ENCODE measurements at places on chromosomes 4 and X.

DNA sequence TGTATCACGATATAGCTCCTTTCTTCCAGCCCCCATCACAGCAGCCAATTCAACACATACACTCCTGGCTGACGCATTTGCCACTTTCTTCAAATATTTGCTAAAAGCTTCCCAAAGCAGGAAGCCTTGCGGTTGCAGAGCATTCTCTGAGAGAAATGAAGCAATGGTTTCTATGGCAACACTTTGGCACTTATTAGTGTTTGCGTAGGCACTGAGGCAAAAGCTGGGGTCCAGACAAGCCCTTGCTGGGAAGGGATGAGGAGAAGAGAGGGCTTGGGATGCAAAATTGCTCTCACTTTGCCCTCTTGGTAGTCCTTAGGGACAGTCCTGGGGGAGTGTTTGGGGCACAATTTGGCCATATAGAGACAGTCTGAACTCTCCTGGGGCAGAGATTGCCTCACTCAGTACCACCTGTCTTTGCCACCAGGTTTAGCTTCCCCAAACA, 55.0 kb upstream of the PAK3 start:
- DNase-seq = no peak

DNA sequence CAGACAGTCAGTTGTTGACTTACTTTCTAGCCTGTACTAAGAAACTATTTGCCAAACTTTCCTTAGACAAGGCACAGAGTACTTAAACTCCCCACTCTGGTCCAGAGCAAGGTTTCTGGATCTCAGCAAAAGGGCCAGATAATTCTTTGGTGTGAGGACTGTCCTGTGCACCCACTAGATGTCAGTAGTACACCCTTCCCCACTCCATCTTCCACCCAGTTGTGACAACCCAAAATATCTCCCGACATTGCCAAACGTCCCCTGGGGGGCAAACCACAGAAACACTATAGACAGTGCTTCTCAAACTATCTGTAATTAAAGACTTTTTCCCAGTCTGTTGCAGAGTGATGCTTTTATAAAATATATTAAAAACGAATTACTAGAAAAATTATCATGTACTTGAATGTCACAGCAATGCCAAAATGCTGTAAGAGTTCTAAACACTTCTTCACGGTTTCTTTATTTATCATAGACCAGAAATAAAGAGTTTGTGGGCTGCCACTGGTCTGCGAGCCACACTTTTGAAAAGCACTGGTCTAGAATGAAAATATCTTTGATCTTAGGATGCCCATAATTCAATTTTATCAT, 203.5 kb downstream of the PRDM5 start:
- no peak for DNase-seq

GRCh38 chrX:9757366-9757765, 8.3 kb downstream of the GPR143 start:
- no peak for DNase-seq

DNA sequence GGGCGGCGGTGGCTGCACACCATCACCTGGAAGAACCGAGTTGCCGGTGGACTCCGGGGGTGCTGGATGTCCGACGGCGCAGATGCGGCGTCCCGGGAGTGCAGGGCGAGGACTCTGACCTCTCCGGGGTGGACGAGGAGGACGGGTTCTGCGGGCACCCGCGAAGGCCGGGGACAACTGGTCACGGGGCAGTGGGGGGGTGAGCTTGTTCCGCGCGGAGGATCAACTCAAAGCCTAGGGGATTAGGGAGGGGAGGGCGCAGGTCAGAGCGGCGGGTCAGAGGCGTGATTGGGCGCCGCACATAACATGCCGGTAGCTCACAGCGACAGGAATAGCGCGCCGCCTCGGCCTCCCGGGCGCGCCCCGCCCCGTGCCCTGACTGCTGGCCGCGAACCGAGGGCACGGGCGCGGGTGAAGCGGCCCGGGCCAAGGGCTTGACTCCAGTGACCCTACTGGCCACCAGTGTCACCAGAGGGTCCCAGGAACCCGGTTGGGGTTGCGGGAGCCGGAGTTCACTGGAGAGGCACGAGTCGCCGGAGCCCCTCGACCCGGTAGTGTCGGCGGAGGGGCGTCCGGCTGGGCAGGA, at the start of gene KLHL34:
KLHL34 (minus strand) TSS at position 179 of the 586 bp plus-strand sequence. CDS start 542 bp downstream, outside the sequence.
- DNase-seq = peak; percentile 58

DNA sequence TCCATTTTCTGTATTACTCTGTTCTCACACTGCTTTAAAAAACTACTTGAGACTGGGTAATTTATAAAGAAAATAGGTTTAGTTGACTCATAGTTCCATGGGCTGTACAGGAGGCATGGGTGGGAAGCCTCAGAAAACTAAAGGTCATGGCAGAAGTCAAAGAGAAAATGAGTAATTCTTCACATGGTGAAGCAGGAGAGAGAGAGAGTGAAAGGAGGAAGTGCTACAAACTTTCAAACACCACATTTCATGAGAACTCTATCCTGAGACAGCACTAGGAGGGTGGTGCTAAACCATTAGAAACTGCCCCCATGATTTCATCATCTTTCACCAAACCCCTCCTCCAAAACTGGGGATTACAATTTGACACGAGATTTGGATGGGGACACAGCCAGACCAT, 108.0 kb upstream of the PBDC1 start:
- DNase-seq = no peak

DNA sequence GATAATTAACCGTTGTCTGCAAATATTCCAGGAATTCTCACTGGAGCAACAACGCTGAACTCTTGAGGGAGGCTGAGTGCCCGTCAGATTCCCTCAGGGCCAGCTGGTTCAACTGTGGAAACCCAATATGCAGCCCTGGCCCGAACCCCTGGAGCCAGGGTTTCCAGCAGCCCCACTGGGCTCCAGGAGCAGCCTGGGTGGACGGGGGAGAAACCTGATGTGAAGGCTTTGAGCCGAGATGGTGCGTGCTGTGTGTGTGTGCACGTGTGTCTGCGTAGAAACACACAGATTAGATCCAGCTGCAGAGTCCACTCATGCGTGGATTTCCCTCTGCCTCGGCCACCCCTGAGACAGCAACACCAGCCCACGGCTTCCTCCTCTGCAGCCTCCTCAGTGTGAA, 19.4 kb upstream of the SLC25A6 start:
- peak; percentile 58 for DNase-seq

GRCh38 chr4:177079327-177079726, 230.3 kb upstream of the NEIL3 start:
- DNase-seq = no peak

GRCh38 chr4:89509708-89510281, 202.2 kb upstream of the GPRIN3 start:
- DNase-seq = no peak

DNA sequence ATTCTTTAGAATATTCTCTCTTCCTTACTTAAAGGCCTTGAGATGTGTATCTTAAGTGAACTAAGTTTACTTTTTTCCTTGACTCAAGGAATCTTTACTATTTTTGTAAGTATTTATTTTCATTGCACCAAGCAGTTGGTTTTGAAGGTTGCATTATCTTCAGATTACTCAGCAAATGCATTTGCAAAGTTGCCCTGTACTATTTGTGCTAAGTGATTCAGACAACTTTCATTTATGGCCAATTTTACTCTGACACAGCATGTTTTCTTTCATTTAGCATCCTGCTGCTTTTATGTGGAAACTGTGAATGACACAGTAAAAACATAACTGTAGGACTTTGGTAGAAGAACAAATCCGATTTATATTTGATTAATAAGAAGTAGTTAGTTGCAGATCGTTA, 191.0 kb downstream of the CCSER1 start:
- DNase-seq = no peak

DNA sequence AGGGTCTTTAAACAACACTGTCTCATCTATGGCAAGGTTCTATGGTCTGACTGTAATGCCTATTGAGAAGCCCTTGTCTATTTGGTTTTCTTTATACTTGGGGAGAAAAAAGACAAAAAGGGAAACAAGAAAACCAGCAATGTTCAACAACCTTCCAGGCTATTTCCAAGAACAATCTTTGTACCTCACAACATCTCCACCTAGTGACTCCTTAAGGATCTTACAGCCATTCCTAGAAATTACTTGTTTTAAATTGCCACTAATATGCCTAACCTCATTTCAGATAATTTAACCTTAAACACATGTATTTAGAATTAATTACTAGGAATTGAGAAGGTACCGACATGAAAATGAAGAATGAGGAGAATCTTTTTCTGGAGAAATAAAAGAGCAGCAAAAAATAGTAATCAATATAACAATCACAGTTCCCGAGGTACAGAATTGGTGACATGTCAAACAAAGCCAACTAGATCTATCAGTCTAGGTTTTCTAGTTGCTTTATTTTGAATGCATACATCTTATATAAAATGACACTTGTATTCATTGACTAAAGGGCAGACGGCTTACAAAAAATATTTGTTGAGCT, 1.6 kb upstream of the RBM46 start:
- DNase-seq = no peak
